Trophoblast cell (in vitro differentiated cells and primary cell): ENCODE measurements at places on chromosomes 11 and 22.

DNA sequence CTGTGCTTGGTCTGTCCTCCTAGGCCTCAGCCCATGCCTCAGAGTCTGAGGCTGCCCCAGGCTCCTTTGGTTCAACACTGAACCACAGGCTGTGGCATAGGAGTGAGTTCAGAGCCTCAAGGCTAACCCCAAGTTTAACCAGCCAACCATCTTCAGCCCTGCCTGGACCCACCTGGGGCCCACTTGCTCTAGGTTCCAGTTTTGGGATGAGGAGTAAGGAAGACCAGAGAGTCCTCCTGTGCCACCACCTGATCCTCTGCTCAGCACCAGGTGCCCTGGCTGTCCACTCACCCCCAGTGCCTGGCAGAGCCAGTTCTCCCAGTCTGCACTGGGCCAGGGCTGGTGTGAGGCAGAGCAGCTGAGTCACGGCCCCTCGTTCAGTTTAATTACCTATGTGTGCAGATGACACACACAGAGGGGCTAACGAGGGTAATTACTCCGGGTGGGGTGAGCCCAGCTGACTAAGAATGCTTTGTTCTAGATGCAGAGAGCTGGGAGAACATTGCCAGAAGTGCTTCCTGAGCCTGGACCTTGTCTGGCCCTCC, 12.0 kb upstream of the TMPRSS13 start:
- peak; percentile 59 for DNase-seq

DNA sequence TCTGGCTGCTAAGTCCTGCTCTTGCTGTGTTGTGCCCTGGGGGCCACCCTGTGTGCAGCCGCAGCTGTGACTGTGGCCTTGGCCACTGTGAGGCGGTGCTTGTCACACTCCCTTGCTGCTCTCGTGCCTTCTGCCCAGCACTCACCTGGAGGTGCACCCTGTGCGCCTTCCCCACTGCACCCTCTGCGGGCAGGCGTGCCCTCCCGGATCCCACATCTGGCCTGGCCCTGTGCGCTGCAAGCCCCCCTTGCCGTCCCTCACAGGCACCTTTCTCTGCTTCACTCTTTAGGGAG, 27.2 kb downstream of the TBX1 start:
- no peak for DNase-seq

DNA sequence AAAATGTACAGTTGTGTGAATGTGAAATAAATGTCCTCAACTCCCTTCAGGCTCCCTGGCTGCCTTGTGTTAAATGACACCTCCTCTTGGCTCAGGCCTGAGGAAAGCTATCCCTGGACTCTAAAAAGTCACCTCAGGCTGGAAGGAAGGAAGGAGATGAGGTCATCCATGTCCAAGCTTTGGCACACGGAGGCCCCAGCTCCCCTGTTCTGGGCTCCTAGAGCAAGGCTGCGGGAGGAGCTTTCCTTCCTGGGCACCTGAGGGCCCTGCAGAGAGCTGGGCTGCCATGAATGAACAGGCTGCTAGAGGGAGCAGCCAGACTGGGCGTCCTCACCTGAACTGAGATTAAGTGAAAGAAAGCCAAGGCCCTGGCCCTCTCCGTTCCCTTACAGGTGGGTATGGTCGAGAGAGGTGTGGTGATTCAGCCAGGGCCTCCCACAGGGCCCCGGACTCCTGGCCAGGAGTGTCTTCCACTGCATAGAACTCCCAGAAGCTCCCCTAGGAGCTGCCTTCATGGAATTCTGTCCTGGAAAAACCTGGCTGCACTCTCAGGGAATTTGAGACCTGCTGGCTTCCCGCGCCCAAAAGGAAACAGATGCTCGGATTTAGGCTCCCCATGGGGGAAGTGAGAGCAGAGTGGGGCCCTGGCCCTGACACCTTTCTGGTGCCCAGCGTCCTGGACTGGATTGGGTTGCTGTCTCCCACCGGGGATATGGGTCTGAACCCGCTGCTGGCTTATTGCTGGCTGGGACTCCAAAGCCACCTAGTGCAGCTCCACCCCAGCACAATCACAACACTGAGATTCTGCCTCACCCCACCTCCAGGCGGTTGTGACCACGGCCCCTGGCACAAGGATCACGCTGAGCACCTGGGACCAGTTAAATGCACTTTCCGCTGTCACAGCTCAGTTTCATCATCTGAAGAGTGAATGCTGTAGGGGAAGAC, 22.2 kb downstream of the MYBPC3 start:
- DNase-seq: no peak

DNA sequence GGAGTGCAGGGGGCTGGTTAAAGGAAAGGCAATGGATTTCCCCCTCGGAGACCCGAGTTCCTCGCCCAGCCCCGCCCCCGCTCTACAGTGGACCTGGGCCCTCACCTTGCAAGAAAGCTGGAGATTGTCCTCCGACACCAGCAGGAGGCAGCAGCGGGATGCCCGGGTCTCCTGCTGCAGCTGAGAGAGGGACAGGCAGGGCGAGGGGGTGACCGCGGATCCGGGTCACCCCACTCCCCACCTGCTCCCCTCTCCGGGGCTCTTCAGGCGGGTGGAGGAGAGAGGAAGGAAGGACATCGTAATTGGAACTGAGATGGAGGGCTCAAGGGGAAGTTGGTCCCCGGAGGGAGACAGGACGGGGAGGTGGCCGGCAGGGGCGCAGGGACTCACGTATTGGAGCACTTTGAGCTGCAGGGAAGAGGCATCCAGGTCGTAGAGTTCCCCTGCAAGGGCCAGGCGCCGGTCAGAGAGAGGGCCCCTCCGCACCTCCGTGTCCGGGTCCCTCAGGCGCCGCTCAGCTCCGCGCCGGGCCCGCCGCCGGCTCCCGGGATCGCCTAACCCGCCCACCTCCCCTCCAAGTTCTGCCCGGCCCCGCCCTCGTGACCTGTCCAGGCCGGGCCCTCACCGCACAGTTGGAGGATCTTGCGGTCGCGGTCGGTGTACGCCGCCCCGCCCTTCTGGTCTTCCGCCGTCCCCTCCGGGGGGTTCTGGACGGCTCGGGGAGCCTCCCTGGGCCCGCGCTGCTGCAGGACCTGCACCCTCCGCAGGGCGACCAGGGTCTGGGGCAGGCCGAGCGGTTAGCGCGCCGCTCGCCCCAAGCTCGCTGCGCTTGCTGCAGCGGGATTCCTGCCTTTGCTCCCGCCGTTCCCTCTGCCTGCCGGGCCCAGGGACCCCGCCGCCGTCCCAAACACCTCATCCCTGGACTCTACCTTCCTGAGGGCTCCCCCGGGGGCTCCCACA, 84.1 kb downstream of the PDE2A start:
- DNase-seq: no peak

- no peak for DNase-seq
These were observed 32.1 kb downstream of the FAM168A start for GRCh38 chr11:73565804-73566203.

DNA sequence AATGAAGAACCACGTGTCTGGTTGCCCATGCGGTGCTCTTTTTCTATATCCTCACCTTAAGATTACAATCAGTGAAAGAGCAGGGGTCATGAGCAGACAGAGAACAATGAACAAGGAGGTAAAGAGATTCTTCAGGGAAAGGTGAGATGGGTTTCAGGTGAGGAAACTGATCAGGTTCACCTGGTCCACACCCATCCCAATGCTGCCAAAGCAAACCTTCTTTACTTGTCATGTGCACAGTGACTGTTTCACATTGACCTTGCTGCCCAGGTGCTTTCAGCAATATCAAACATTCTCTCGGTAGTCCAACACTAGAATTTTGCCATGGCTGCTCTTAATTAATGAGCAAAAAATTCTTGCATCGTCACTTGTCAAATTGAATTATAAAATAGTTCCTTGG, 24.5 kb upstream of the OR9Q2 start:
- no peak for DNase-seq

DNA sequence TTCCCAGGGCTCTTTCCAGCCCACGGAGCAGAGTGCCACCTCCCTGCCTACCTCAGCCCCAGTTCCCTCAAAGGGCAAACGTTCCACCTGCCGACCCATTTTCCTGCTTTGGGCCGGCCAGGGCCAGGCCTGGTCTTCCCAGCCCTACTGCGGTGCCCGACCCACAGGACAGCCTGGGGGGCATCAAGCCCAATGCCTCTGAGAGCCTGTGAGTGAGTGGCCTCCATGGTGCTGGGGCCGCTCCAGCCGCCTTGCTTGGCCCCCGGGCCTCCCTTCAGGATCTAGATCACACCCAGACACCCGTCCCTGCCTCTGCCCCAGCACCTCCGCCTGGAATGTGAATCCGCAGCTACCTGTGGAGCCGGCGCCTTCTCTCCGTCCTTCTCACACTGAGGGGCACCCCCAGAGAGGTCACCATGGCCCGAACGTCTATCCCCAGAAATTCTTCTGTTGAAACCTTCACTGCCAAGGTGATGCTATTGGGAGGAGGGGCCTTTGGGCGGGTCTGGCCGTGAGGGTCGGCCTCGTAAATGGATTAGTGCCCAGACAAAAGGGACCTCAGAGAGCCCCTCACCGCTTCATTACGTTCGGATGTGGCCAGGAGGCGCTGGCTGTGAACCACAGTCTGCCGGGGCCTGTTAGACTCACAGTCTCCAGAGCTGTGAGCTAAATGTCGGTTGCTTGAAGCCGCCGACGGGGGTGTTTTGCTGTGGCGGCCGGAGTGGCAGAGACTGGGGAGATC, 36.2 kb upstream of the BRSK2 start:
- no peak for DNase-seq

GRCh38 chr11:13952221-13952620, 10.3 kb upstream of the SPON1 start:
- DNase-seq: no peak

GRCh38 chr11:46099963-46100316, 21.3 kb downstream of the PHF21A start:
- DNase-seq: no peak

DNA sequence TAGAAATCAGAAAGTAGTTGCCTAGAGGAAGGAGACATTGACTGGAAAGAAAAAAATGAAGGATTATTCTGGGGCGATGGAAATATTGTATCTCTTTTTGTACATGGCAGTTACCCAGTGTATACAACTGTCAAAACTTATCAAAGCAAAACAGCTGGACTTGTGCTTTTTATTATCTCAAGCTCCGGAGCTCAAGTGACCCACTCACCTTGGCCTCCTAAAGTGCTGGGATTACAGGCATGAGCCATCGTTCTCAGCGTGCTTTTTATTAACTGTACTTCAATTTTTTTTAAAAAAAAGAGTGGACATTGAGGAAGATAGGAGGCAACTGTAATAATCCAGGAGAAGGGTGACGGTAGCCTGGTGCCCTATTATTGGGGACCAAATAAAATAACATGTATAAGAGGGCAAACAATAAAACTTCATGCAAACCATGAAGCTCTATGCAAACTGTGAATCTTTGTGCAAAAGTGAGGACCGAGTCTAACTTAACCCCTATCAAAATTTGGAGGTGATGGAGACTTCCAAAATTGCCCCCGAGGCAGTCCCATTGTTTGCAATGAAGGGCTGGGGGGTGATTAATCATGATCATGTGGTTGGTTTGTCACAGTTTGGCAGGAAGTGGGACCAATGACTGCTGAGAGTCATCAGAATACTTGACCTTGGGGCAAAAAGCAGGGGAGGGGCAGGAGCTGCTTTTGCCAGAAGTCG, 23.5 kb downstream of the FZD4 start:
- no peak for DNase-seq

- DNase-seq: peak; percentile 40
These were observed 13.6 kb downstream of the BLID start for GRCh38 chr11:122102426-122102825.

DNA sequence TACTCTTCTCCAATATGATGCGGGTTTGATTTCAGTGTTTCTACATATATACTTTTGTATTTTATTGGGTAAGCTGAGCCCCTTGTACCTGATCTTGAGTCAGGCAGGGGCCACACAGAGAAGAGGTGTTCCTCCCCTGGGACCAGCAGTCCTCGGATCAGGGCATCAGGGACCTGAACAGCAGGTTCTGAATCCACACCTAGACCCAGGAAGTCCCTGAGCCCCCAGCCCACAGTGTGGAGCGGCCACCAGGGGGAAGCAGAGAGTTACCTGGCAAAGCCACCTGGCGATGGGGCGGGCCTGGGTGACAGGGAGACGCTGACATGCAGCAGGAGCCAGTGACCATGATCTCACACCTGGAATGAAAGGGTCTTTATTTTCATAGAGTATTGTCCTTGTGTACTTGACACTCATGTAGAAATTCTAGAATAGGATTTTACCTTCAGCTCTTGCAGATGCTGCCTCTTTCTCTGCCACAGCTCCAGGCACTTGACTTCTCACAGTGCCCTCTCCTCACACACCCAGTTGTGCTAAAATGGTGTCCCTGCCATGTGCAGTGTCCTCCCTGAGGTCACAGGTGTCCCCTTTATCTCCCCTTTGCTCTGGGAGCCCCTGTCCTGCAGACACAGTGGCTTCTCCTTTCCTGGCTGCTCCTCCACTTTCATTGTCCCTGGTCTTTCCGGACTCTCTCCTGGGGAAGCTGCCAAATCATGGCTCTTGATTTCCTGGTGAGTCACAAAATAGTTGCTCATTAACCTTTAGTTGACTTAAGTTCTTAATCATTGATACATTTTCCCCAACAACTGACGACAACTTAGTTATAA, 48.5 kb downstream of the GGTLC2 start:
- DNase-seq: peak; percentile 90

DNA sequence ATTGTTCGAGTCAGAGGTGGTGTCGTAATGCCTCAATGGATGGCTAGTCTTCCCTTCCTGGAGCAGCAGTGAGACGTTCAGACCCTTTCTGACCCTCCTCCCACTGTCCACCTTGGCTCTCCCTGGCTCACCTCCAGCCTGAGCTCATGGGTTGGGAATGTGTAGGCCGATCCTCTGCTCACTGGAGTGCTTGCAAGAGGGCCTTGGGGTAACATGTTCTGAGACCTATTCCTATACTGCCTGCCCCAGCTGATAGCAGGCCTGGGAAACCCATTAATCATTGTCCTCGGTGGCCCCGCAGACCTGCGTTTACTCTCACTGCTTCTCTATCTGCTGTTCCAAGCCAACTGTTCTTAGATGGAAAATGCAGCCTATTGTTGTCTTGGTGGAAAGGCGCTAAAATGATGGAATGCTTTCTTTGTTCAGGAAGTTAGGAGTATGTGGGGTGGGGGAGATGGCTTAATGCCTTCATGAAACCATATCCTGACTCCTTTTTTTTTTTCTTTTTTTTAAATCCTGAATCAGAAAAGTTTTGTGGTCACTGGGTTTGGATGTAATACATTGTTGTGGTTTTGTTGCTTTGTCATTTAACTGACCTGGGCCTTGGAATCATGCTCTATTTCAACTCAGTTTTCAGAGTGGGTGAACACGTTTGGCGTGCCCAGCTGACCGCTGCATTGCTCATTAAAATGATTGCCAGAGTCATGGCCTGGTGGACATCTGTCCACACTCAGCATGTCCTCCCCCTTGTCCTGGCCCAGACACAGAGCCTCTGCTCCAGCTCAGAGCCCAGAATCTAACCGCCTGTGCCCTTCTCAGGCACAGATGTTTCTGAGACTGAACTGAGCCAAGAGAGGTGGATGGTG, 72.5 kb downstream of the MICAL2 start:
- DNase-seq: peak; percentile 60

DNA sequence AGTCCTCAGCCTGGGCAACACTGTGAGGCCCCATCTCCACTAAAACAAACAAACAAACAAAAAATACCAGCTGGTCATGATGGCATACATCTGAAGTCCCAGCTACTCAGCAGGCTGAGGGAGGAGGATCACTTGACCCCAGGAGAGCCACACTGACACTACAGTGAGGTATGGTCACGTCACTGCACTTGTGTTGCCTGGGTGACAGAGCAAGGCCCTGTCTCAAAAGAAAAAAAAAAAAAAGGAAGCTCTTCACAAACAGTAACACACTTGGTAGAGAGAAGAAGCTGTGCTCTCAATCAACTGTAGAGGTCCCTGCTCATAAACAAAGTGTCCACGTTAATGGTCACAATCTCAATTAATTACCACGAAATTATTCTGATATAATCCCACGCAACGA, 401.6 kb upstream of the CCDC90B start:
- DNase-seq: no peak

GRCh38 chr11:32891657-32892354, 805 bp upstream of the QSER1 start:
- no peak for DNase-seq
